NCI-H1417 treated with DMSO at 0.1 percent for 48 hours (cell line): ENCODE measurements at places on chromosomes 12 and 14.

DNA sequence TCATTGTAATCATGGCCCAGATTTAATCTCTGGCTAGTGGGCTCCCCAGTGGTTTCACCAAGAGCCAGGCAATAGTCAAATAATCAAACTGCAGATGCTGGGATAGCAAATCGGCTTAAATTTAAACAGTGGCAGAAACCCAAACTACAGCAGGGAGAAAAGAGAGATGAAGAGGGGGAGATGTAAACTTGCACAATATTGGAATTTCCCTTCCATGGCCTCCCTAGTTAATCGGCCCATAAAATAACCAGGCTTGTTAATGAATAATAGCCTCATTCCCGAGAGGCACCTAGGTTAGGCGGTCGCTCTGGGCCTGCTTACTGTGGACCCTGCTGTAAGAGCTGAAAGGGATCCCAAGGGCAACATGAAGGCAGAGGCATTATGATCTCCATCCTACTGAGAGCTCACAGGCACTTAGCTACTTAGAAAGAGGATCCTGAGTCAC, 116.2 kb downstream of the NUAK1 start:
- no peak for DNase-seq

DNA sequence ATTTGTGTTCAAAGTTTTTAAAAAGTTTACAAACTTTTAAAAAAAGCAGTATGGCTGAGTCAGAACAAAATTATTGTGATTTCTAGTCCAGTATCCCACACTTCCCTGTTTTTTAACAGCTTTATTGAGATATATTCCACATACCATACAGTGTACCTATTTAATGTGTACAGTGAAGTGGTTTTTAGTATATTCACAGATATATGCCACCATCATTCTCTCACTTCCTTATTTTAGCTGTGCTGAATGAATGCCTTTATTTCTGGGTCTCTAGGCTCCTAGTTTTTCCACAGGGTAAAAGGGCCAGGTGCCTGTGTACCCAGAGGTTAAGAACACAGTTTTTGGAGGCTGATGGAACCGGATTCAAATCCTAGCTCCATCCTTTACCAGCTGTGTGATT, 58.9 kb upstream of the SRSF5 start:
- no peak for DNase-seq

- DNase-seq = no peak
Measured at GRCh38 chr12:55985341-55985740, 11.5 kb downstream of the RAB5B start.

DNA sequence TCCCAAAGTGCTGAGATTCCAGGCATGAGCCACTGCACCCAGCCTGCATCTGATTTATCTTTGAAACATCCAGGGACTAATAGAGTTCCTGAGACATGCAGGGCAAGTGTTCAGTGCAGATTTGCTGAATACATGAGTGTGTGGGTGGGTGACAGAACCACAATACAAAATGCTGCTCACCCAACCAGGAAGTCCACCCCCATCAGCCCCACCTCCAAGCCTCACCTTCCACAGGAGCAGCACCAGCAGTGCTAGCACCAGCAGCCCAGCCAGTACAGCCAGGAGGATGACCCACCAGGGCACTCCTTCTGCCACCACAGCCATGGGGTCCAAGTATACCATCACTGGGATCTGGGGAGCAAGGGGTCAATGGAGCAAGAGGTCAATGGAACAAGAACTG, 20.0 kb downstream of the ITGA7 start:
- no peak for DNase-seq

DNA sequence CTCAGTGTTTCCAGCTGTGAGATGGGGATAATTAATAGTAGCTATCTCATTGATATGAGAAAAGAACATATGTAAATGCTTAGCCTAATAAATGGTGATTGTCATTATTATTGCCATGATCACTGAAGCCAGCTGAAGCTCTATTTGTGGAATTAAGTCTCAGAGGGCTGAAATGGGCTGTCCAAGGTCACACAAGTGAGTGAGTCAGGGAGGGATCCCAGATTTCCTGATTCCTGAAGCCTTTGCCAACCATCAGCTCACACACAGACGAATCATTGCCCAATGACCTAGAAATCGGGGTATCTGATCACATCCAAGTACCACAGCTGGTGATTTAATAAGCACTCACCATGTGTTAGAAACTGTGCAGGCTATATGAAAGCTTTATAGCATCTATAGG, 21.6 kb upstream of the TMEM229B start:
- no peak for DNase-seq

GRCh38 chr12:16300122-16300521, 22.6 kb upstream of the SLC15A5 start:
- DNase-seq = no peak

GRCh38 chr12:1297639-1298175, 296.7 kb downstream of the FBXL14 start:
- DNase-seq = no peak

DNA sequence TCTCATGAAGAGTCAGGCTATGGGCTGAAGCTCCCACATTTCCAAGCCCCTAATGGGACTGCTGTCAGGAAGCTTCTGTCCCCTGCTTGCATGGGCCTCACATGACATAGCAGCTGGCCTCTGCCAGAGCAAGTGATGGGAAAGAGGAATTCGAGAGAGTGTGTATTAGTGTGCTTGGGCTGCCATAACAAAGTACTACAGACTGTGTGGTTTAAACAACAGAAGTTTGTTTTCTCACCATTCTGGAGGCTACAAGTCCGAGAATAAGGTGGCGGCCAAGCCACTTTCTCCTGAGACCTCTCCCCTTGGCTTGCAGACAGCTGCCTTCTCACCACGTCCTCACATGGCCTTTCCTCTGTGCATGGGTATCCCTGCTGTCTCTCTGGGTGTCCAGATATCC, 274.4 kb downstream of the NUAK1 start:
- no peak for DNase-seq

DNA sequence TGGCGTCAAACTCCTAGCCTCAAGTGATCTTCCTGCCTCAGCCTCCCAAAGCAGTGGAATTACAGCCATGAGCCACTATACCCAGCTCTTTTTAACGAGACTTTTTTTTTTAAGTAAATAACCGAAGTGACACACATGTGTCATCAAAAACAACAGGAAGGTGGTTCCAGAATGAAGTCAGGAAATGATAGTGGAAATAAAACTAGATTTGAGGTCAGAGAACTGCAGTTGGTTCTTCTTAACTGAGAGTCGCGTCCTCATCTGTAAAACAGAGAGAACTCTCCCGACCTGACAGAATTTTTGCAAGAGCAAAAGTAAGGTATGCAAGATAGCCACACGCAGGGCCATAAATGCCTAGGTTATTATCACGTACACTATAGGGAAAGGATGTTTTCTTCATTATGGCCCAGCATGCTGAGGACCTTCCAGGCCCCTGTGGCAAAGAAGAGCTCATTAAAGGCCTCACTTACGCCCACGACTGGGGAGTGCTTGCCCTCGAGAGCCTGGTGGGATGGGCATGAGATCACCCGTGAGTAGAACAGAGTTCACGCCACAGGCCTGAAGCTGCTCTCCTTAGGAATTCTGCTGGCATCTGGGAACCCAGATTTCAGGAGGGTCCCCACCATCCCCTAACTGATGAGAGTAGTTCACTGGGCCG, 67.2 kb downstream of the SCARB1 start:
- no peak for DNase-seq

GRCh38 chr14:31208546-31209424, 1.2 kb upstream of the HECTD1 start:
- no peak for DNase-seq

DNA sequence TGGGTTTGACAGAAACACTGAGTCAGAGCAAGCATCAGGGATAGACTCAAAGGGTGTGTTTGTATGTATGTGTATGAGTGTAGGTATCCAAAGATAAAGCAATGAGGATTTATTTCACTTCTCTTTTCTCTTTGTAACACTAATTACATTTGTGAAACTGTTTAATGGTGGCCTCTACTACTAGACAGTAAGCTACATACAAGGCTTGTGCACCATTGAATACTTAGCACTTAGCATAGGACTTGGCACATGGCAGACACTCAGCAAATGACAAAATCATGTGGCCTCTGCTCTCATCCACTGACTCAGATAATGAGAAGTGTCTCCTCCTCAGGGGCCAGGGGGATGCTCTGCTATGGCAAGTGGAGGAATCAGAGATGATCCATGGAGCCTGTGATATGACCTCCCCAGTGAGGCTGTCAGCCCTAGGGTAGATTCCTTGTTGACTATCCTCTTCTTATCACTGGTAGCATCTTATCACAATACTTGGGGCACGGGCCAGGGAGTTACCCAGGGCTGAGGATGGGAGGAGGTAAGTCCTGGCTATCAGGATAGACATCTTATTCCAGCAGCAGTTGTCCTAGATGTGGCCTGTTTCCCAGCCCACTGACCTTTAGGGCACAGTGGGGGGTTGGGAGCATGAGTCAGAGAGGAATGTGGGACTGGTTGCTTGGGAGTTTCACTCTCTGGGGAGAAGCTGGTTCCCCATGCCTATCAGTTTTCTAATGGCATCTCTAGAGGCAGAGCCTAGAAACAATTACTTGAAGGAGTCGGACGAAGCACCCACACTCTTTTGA, 71.2 kb upstream of the HOXC13 start:
- DNase-seq = no peak

GRCh38 chr14:61615743-61616523, 79.4 kb upstream of the HIF1A start:
- no peak for DNase-seq

- no peak for DNase-seq
Measured at GRCh38 chr12:12088147-12088546, 17.4 kb downstream of the BCL2L14 start.

DNA sequence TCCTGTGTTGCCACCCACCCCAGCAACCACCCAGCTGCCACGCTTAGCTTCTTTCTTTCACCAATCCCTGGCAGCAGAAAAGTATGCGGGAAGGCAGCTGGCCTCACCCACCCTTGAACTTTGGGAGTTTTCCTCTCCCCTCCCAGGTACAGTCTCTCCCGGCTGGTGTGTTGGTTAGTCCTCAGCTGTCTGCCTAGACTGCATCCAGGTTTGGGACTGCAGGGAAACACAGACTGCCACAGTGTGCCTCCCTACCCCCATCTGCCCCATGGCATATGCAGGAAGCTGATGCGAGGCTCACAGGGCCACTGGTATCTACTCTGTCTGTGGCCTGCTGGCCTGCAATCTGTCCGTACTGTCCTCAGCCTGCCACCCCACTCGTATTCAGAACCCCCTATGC, 2.1 kb downstream of the CD9 start:
- DNase-seq = no peak

GRCh38 chr12:50062728-50063460, 5.5 kb downstream of the ASIC1 start:
- DNase-seq = no peak

- DNase-seq = no peak
Measured at GRCh38 chr14:45194964-45195363, 58.0 kb downstream of the MIS18BP1 start.

DNA sequence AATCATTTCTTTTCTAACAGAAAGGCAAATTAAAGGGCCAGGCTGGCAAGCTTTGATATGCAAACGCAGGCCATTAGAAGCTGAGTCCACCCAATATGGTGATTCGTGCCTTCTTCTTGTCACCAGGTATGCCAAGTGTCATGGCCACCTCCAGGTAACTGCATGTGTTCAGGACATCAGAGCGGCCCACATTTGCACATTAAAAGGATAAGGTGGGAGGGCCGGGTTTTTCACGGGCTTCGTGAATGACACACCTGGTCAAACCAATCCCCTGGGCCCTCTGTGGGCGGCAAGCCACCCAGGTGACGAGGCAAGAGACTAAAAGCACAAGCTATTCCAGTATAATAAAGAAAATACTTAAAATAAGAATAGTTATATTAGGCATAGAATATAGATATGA, 75.9 kb upstream of the TSPAN11 start:
- no peak for DNase-seq

GRCh38 chr12:116535241-116535640, 23.9 kb upstream of the MAP1LC3B2 start:
- DNase-seq = no peak

GRCh38 chr14:26056036-26056616, 541.7 kb downstream of the NOVA1 start:
- DNase-seq = no peak

DNA sequence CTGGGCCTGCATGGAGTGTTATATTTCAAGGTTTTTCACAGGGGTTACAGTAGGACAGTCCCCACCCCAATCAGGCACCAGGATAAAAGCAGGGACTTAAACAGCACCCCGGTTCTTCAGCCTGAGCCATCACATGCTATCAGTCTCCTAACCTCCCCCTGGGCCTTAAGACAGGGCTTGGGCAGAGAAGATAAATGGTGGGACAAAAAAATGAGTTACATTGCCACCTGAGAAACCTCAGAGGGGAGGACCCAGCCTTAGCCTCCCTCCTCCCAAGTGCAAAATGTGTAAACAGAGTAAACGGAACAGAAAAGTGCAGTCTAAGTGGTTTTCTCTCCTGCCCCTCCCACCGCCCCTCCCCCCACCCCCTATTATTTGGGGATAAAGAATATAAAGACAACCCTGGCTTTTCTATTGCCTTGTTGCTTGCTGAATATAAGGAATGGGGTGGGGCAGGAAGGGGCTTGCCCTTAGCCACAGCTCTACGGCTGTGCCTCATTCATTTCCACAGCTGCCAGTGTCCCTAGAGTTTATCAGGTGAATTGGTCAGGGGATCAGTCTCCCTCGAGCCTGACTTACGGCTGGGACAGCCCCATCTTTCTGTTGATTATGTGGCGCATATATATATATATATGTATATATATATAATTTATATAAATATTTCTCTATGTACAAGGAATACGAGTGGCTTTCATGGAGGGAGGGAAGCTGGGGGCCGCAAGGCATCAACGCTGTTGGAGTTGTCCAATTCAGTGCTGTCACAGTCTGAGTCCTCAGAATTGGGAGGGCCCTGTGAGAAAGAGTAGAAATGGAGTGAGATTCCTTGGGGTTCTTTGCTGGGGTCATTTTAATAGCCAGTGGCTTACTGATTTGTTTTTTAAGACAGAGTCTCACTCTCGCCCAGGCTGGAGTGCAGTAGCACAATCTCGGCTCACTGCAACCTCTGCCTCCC, 18.5 kb downstream of the MAP3K12 start:
- DNase-seq = no peak

GRCh38 chr14:23186913-23187654, 3.6 kb upstream of the SLC7A8 start:
- DNase-seq = peak; percentile 11

- no peak for DNase-seq
Measured at GRCh38 chr14:67199016-67199415, 9.8 kb downstream of the GARIN2 start.

DNA sequence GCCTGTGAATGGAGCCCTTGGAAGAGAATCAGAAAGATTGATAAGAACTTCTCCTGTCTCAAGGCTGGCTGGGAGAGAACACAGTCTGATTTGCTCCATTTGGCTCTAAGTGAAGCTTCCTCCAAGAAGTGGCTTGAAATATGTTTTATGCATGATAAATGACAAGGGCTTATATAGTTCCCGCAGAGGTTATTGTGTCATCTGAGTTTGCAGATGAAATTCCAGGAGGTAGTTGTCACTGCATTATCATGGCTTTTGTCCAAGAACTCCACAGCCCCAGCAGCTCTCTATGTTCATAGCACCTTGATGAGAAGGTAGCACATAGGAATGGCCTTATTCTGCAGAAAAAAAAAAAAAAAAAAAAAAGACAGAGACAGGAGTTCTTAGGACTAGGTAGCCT, 108.5 kb downstream of the DACT1 start:
- DNase-seq = no peak

GRCh38 chr12:27052176-27052575, 29.8 kb downstream of the MED21 start:
- no peak for DNase-seq
